ENCODE measurements at places on chromosomes 3 and 15.

DNA sequence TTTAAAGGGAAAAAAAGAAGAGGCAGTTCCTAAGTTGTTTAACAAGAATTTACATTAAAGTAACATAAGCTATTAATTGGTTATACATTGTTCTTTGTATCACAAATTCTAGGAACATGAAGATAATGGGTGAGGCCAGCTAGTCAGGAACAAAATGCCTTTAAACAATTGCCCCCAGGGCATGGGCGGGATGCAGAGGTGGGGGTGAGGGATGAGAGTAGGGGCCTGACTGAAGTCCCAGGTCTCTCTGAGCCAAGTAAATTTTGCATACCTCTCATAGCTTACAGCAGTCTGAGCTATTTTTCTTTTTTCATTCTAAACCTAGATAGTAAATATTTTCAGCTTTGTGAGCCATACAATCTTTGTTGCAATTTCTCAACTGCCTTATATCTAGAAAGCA is 77.8 kb upstream of the RNU6-1 start:
- DNase-seq: no peak

- DNase-seq: no peak
These were observed 43.6 kb downstream of the C2CD4B start for GRCh38 chr15:62121273-62122015.

GRCh38 chr3:150363420-150363819 is 44.7 kb upstream of the TSC22D2 start:
- no peak for DNase-seq

- no peak for DNase-seq
These were observed 4.2 kb upstream of the RAB8B start for GRCh38 chr15:63185206-63185605.

DNA sequence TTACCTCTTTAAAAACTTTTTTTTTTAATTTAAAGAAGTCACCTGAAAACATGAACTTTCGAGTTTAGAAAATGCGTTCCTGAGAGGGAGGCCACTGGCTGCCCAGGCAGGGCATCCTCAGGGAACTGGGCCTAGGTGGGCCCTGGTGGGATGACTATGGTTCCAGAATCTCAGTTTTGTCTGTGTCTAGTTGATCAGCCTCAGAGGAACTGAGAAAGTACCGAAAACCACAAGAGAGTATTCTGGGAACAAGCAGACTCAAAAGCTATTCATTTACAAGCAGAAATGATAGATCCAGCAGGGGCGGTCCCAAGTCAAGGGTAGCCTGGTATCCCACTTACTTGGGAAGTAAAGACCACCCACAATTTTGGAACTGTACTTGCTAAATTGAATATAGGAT is 10.5 kb downstream of the WWTR1 start:
- no peak for DNase-seq

DNA sequence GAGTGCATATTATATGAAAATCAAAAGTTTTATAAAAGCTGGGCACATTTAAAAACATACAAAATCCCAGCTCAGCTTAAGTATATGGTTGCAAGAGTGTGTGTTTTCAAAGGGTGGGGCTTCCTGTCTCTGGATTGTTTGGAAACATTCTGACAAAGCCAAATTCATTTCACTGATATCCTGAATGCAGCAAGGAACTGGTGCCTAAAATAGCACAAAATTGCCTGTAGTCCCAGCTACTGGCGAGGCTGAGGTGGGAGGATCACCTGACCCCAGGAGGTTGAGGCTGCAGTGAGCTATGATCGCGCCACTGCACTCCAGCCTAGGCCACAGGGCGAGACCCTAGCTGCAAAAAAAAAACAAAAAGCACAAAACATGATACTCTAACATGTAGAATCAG is 13.0 kb upstream of the TJP1 start:
- no peak for DNase-seq

GRCh38 chr15:69513986-69514385 is 61.4 kb downstream of the RPLP1 start:
- DNase-seq: no peak

Measured in CD4-positive, alpha-beta T cell treated with Interferon gamma for 1 hour (primary cell).